ENCODE measurements at places on chromosomes 12 and 14.

- no peak for DNase-seq
Observed at GRCh38 chr12:48687592-48687991, 5.6 kb upstream of the KANSL2 start.

GRCh38 chr12:19230299-19230866 is 100.8 kb downstream of the PLEKHA5 start:
- no peak for DNase-seq

- no peak for DNase-seq
Observed at GRCh38 chr12:68428211-68428610, 96.0 kb upstream of the MDM1 start.

DNA sequence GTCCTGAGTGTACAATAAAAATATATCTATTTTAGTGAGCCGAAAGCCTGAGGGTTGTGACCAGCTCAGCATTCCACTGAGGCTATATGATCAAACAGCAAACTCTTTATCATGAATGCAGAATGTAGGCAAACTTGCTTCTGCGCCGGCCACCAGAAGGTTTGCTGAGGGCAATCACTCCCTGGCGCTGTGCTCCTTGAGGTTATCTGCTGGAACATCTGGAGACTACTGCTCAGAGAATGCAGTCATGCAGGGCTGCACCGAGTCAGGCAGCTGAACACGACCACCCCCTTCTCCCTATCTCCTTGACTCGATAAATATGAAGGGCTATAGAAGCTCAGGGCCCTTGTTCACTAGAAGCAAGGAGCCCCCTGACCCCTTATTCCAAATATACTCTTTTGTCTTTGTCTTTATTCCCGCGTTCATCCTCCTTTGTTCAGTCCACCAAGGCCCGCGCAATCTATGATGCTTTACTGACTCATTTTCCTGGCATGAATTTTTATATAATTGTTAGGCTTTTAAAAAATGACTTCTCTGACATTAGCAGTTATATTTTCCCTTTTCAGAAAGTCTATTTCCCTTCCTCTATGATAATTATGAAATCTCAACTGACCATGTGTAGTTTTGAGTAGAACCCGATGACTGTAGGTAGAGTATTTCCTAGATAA is 1089.3 kb downstream of the SLC16A7 start:
- DNase-seq, result no peak

DNA sequence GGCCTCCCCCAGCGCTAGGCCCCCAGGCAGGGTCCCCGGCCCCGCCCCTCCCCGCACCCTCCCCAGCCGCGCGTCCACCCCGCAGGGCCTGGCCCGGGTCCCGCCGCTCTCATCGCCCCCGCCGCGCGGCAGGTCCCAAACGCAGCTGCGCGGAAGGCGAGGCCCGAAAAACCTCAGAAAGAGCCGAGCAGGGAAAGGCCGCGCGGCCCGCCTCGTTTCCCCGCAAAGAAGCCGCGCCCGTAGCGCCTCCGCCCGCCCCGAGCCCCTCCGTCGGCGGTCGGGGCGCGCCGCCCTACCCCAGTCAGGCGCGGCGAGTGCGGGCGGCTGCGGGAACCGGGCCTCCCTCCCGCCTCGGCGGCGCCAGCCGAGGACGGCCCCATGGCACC is 324 bp downstream of the POLE start:
- DNase-seq, result no peak

- no peak for DNase-seq
Observed at GRCh38 chr14:102875652-102876051, 46.8 kb upstream of the AMN start.

DNA sequence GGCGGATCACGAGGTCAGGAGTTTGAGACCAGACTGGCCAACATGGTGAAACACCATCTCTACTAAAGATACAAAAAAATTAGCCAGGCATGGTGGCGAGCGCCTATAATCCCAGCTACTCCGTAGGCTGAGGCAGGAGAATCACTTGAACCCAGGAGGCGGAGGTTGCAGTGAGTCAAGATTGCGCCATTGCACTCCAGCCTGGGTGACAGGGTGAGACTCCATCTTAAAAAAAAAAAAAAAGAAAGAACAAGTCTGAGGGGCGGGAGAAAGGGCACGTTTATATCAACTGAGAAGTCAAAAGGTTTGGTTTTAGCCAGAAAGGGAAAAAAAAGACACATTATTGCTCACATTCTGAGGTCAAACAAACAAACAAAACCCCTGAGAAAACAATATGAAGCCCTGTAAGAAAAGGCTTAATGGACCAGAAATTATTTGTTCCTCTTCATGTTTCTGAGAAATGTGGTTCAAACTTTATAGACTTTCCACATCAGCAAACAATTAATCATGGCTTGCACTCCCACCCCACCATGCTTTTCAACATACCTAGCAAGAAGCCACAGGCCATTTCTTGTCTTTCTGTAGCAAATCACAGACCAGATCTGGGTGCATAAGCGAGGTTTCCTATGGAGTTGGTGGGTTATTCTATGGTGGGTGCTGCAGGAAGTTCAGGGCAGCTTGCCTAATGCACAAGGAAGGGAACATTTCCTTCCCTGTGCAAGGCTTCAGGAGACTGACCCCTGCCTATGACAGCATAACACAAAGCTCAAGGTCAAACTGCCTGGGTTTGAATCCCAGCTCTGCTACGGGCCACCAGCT is 80.1 kb downstream of the SSPN start:
- DNase-seq, result no peak

- DNase-seq, result no peak
Observed at GRCh38 chr14:73248108-73248868, 11.0 kb downstream of the PAPLN start.

GRCh38 chr12:113546916-113547863 is 75.5 kb upstream of the LHX5 start:
- no peak for DNase-seq

- DNase-seq, result no peak
Observed at GRCh38 chr12:105935106-105935505, 203.6 kb downstream of the NUAK1 start.

DNA sequence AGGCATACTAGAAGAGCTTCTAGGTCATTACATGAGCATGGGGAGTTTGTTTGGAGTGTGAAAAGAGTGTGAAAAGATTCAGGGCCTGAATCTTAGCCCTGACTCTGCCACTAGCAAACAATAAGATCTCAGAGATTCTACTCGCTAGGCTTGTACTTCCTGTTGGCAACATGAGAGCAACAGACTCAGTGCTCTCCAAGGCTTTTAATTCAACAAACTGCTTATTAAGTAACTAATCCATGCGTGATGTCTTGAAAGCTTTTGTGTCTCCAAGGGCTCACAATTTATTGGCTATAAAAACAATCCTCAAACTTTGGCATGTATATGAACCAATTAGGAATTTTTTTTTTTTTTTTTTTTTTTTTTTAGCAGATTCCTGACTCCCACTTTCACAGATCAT is 105.1 kb downstream of the STXBP6 start:
- peak; percentile 84 for DNase-seq

DNA sequence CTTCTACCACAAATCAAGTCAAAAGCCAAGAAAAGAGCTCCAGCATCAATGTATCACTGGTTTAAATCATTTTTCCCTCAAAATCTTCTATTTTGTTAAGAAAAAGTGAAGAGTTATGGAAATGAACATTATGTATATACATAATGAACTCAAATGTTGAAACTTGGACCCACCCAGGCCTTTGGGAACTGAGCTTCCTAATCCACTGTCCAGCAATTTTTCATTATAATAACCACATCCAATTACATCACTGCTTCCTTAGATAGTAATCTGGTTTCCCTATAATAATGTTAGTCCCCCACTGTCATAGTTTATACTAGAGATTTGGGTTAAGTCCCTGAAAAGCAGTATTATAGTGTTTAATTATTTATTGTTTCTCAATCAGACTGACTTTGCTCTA is 170.9 kb downstream of the PIK3C2G start:
- DNase-seq, result no peak

DNA sequence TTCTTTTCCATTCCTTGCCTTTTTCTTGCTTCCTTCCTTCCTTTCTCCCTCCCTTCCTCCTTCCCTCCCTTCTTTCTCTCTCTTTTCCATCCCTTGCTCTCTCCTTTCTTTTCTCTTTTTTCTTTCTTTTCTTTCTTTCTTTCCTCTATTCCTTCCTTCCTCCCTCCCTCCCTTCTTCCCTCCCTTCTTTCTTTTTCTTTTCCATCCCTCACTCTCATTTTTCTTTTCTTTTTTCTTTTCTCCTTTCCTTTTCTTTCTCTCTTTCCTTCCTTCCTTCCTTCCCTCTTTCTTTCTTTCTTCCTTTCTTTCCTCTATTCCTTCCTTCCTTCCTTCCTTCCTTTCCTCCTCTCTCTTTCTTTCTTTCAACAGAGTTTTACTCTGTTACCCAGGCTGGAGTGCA is 35.1 kb upstream of the PPP4R3A start:
- no peak for DNase-seq

DNA sequence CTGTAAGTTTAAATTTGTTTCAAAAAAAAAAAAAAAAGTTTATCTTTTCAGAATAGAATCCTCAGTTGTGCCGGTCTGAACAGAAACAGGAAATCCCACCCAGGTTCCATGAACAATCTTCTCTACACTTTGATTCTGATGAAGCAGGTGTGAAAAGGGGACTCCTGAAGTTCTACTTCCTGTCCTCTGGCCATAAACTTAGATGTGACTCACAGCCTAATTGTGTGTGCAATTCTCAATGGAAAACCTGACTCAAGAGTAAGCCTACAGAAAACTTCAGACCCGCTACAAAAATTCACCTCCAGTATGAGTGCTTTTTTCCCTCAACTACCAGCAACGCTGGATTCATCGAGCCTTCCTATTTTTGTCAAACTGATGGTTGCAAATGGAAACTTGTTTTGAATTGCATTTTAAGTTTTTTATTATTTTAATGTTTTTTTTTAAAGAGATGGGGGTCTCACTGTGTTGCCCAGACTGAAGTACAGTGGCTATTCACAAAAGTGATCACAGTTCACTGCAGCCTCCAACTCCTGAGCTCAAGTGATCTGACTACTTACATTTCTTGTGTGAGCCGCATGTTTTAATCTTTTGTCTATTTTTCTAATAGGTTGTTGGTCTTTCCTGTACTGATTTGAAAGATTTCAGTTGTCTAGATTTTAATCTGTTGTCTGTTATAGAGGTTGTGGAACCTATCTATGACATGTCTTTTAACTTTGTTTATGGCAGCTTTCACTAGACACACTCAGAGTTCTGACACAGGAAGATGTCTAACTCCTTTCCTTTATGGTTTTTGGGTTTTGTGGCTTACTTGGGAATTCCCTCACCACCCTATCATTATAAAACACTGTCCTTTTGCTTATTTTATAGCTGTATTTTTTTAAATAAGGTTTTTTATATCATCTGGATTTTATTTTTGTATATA is 37.6 kb downstream of the ATG14 start:
- DNase-seq, result no peak

DNA sequence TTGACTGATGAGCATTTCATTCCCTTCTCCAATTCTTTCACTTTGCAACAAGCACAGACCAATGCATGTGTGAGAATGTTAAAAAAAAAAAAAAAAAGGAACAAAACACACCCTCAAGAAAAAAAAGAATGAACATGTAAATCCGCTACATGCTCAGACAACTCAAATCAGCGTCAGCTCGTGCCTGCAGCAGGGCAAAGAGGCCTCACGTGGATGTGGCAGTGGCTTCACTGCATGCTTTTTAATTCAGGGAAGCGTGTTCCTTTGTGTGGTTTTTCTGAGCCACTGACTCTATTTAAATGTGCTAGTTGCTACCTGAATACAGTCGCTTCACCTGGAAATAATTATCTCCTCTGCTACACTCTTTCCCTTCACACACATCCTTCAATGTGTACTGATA is 55.1 kb downstream of the PPP1R36 start:
- no peak for DNase-seq

- DNase-seq, result no peak
Observed at GRCh38 chr14:88552876-88553275, 1.9 kb downstream of the PTPN21 start.

DNA sequence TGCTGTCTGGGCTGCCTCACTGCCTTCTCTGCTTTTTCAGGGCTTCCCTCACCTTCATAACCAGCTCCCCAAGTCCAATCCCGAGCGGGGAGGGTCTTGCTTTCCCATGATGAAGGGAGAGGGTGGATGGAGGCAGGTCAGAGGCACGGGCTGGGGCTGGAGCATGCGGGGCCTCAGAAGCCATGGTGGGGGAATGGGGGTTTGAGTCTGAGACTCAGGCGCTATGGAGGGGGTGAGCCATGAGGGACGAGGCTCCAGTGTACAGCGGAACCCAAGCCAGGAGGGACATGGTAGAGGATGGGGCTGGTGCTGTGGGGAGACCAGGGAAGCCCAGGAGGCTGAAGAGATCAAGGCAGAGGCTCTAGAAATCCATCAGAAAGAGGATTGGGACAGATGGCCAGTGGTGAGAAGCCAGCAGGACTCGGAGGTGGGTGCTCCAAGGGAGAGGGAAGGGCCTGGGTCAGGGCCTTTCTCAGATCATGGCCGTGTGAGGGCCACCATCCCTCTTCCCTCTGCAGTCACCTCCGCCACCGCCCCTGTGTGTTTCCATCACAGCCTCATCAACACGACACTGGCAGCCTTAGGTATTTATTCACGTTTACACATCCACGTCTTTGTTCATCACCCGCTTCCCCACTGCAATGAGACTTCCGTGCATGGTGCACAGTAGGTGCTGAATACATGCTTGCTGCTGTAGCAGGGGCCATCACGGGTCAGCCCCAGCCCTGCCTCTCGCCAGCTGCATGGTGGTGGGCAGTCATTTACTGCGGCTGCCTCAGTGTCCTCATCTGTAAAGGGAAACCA is 144.7 kb downstream of the ADGRD1 start:
- DNase-seq, result no peak

GRCh38 chr12:104701301-104701700 is 244.6 kb downstream of the CHST11 start:
- DNase-seq, result no peak

DNA sequence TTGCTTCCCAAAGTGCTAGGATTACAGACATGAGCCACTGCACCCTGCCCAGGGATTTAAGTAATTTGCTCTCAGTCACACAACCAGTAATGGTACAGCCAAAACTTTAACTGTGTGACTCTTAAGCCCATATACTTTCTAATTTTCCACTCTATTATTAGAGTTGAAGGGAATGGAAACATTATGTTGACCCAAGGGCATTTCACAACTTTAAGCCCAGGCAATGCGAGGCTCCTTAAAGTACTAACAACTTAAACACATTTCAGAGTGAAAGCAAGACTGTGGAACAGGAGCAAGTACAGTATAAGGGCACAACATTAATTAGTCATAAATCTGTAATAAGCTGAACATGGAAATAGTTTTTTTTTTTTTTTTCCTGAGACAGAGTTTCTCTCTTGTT is 39.8 kb downstream of the BAZ1A start:
- DNase-seq, result no peak

GRCh38 chr12:24820872-24821271 is 128.0 kb downstream of the BCAT1 start:
- DNase-seq, result no peak

DNA sequence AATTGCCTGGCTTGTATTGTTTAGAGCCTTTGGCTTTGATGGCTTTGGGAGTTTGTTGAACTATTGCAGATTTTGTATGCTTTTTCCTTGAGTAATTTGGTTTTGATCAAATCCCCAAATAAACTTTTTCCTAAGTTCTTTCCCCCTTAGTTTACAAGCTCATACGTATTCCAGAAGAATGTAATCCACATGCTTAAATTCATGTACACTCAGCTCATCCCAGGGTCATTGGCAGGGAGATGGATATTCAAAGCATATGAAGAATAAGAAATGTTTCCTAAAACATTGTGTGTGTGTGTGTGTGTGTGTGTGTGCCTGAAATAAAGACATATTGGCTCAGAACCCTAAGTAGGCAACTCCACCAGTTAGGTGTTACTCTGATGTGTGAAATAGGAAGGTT is 89.4 kb downstream of the TMEM30B start:
- no peak for DNase-seq

All from foreskin melanocyte (primary cell).